Activated T-cell treated with anti-CD3 and anti-CD28 coated beads, Interleukin-2, amount 50 U/mL, for 72 hours (primary cell): ENCODE measurements at places on chromosomes 1 and 21.

DNA sequence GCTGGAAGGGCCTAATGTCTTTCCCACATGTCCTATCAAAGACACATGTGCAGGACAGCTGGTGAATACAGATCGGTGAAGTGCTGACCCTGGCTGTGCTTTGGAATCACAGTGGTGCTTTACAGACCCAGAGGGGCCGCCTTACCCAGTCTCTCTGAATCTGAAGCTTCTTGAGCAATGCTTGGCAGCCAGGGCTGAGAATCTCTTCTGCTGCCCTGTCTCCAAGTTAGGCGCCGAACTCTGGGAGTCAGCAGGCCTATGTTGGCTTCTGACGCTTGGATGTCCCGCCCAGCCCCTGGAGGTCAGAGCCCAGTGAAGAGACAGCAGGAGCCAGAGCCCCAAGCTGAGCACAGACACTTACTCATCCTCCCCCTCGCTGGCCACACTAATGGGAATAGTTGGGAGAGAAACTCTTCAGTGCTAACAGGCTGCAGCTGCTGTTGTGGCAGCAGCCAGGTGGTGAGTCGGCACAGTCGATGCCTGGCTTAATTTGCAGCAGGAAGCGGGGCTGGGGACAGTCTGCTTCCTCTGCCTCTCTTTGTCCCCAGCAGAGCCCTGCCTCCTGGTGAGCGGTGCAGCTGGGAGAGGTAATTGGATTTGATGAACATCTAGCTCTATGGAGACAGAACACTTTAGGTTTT, 68.1 kb downstream of the URB2 start:
- no peak for DNase-seq

DNA sequence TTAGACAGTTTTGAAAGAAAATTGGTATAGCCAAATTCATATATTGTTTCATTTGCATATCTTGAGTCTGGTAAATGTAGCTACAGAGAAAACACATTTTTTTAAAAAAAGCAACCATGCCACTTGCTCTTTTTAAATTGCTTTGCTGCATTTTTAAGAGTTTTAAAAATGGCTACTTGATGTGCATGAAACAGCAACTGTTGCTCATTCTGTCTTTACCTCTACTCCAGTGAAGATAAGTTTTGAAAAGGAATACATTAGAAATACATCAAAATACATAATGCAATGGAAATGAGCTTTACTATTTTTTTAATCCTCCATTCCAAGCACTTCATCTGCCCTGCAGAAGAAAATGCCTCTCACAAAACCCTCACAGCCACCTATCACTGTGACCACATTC, 95.5 kb downstream of the IFI44 start:
- no peak for DNase-seq

- DNase-seq = no peak
These were observed 451.4 kb downstream of the PTPRU start for GRCh38 chr1:29687601-29688244.

- DNase-seq = no peak
These were observed 8.8 kb downstream of the KCND3 start for GRCh38 chr1:111980686-111981085.

- no peak for DNase-seq
These were observed 196.4 kb upstream of the GREM2 start for GRCh38 chr1:240808381-240808780.

GRCh38 chr1:34250342-34250741, 73.6 kb downstream of the C1orf94 start:
- DNase-seq = no peak

DNA sequence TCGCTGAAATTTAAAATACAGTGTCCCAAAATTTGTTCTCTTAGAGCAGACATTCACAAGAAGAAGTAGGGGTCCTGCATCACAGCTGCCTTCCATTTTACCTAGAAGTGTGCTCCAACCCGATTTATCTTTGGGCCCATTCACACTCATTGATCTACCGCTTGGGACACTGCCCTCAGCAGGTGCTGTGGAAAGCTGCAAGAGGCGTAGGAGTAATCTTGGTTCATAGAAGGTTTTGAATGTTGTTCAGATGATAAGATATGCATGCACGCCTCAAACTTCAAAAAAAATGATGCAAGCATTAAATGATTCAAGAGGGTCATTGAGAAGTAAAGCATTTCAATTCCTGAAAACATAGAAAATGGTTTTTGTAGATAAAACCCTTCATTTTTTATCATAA, 18.6 kb upstream of the C1orf105 start:
- DNase-seq = no peak

DNA sequence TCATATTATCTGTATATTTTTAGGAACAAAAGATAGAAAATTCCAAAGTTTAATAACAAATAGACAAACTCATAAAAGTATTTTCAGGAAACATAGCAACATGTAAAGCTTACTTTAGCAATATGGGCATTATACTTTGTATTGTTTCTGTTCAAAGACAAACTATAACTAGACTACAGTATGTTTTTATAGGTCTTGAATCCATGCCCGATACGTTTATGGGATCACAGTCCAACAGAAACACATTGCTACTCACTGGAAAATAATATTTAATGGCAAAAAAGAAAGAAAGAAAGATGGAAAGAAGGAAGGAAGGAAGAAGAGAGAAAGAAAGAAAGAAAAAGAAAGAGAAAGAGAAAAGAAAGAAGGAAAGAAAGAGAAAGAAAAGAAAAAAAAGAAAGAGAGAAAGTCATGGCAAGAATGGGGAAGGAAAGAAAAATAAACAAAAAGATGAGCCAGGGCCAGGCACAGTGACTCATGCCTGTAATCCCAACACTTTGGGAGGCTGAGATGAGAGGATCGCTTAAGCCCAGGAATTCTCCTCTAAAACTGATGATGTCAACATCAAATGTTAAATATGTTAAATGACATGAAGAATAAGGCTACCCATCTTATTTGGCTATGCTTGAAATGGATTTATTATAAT, 32.7 kb downstream of the TM2D1 start:
- no peak for DNase-seq
